AG04449 (cell line): ENCODE measurements at places on chromosomes 6 and 20.

DNA sequence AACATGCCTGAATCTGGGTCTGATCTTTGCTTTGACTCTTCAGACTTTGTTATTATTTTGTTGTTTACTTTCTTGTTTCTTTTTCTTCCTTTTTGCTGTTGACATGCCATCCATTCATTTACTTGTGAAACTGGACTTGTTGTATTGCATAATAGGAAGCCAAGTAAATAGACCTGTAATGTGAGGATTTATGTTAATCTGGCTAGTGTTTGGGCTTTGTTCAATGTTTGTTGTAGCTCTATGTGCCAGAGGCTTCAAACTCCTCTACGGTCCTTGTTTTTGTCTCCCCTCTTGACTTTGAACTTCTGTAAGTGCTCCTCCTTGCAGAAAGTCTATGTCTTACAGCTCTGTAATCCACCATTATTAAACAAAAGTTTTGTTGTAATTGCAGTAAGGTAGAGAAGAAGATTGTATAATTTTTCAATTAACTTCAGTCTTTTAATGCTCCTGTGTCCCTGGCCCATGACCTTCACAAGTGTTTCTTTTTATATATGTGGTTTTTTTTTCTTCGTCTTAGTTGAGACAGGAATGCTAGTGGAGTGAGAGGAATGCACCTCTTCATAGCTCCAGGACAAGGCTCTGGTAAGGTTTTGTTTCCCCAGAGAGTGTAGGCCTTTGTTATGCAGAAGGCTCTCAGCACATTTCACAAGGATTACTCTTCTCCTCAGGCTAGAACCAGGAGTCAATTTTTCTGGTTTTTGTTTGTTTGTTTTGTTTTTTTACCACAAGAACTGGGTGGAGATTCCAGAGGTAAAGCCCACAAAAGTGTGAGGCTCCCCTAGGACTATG, 1061.8 kb upstream of the CITED2 start:
- peak; percentile 77 for DNase-seq

- peak; percentile 74 for DNase-seq
These were observed 198.7 kb downstream of the MOXD1 start for GRCh38 chr6:132202574-132202973.

GRCh38 chr6:28635547-28636158, 110.0 kb downstream of the GPX5 start:
- DNase-seq, result no peak

DNA sequence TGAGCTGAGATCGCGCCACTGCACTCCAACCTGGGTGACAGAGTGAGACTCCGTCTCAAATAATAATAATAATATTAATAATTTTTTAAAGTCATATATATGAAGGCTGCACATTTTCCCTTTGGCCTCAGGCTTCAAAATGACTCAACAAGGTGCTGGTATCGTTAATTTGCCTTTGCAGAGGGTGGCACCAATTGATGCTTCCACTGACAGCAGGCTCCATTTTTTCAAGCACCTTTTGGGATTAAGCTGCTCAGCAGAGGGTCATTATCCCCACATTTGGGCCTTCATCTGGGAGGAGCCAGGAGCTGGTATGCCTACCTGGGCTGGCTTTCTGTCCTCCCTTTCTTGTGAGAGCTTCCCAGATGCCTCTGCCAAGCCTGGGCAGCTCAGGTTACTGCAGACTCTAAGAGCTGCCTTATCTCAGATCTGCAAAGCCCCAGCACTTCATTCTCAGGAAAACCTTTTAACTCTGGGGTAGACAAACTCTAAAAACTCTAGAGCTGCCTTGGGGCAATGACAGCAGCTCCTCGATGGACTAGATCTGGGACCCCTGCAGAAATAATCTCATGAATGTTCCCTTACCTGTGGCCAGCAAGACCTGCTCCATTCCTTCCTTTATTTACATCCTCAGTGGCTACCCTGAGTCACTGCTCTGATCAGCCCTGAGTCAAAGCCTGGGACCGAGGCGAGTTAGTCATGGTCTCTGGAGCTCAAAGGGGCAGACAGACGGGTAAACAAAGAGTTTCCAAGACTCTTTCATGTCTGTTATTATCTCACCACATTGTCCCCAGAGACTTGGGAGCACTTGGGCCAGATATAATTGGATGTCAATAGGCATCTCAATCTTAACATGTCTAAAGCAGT, 80.0 kb upstream of the EYA2 start:
- DNase-seq, result peak; percentile 42

GRCh38 chr6:167031082-167031709, 32.0 kb downstream of the CEP43 start:
- no peak for DNase-seq

DNA sequence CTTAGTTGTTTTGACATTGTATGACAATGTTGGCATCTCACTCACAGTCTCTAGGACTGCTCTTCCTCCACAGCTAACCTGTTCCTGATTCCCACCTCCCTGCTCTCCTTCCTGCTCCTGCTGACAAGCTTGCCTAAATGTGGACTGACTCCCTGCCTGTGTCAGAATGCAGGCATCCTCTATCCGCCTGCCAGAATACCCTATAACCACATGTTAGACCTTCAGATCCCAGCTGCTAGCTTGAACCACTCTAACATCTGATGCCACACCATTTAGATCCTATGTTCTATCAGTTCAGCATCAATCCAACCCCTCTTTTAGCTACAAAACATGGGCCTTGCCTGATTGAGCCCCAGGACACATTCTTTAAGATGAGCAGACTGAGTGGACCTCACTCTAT, 12.2 kb downstream of the FILIP1 start:
- DNase-seq, result no peak

- no peak for DNase-seq
These were observed 375.2 kb upstream of the MARCKS start for GRCh38 chr6:113481910-113482309.

DNA sequence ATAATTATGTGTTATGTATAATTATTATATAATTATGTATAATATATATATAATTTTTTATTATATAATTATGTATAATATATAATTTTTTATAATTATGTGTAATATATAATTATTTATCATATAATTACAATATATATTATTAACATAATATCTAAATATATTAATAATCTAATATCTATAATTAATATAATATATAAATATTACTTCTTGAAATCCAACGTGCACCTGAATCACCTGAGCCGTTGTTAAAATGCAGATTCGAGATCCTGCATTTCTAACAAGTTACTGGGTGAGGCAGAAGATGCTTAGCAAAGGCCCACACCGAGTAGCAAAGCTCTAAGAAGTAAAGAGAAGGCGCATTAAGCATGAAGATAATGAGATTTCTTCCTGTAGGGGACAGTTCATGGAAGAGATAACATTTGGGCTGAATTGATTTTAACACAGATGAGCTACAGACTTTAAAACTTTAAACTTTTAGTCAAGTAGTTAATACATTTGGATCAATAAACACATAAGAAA, 406.4 kb upstream of the PLCB4 start:
- no peak for DNase-seq

DNA sequence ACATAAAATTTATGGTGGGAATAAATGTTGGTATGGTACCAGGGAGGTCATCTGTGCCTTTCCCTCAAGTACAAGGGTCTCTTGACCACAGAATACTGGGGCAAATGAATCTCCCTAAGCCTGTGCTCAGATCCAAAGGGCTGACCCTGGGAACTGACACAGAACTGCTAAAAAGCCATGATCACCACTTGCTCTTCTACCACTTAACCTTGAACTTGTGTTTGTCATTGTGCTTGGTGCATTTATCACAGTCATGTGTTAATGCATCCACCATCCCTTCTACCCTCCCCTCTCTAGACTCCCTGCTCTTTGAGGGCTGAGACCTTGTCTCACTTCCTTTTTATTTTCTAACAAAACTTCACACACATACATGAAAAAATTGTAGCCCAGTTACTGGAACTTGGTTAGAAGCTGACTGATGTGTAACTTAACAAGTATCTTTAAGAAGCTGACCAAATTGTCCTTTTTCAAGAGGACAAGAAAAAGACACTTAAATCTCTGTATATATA, 46.1 kb upstream of the PBOV1 start:
- DNase-seq, result no peak

DNA sequence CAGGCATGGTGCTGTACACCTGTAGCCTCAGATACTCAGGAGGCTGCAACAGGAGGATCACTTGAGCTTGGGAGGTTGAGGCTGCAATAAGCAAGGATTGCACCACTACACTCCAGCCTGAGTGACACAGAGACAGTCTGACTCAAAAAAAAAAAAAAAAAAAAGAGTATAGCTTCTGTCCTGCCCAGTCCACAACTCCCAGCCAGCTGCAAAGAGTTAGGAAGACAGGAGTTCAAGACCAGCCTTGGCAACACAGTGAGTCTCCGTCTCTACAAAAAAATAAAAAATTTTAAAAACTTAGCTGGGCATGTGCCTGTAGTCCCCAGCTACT, 28.3 kb upstream of the TLDC2 start:
- DNase-seq, result no peak

- DNase-seq, result no peak
These were observed 29.9 kb downstream of the COX4I2 start for GRCh38 chr20:31667315-31668285.

DNA sequence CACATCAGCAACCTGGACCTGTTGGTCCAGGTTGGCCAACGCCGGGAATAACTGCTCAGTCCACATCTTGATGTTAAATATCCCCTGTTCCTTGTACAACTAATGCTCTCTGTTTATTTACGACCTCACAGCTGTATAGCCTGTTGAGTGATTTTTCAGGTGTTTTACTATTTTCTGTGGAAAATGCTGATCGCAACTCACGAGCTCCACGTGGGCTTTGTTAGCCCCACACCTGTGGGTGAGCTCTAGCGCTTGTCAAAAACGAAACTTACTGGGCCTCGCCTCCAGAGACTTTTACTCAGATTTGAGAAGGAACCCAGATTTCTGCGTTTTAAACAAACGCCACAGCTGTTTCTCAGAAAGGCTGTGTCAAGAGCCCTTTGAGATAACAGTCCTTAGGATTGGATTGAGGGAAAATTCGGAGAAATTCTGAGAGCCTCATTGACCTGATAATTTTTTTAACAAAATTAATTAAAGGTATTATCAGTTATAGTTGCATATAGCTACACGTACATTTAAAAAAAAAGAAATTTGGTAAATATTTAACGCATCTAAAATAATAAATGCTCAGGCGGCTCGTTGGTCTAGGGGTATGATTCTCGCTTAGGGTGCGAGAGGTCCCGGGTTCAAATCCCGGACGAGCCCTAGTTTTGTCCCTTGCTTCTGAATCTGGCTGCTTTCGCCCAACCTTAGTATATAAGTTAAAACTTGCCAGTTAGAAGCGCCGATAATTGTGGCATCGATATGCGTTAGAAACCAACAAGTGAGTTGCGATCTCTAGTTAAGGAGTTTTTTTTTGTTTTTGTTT, 16.7 kb downstream of the HMGN4 start:
- no peak for DNase-seq

- no peak for DNase-seq
These were observed at the start of gene FAM83B for GRCh38 chr6:54846243-54846856. Gene FAM83B (plus strand): TSS chr6:54846771. CDS start chr6:54870247, 23,476 bp downstream.

DNA sequence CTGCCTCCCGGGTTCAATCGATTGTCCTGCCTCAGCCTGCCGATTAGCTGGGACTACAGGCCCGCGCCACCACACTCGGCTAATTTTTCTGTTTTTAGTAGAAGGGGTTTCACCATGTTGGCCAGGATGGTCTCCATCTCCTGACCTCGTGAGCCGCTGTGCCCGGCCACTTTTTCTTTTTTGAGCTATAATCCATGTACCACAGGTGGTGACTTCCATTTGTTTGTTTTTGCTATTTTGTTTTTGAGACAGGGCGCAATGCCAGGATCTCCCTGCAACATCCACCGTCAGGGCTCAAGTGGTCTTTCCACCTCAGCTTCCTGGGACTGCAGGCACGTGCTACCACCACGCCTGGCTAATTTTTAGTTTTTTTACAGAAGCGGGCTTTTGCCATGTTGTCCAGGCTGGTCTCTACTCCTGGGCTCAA, 8.5 kb downstream of the HSPA1B start:
- DNase-seq, result no peak

- no peak for DNase-seq
These were observed 126.8 kb downstream of the IPCEF1 start for GRCh38 chr6:154229786-154230185.

- DNase-seq, result no peak
These were observed 21.5 kb upstream of the TMEM244 start for GRCh38 chr6:129882510-129883023.

DNA sequence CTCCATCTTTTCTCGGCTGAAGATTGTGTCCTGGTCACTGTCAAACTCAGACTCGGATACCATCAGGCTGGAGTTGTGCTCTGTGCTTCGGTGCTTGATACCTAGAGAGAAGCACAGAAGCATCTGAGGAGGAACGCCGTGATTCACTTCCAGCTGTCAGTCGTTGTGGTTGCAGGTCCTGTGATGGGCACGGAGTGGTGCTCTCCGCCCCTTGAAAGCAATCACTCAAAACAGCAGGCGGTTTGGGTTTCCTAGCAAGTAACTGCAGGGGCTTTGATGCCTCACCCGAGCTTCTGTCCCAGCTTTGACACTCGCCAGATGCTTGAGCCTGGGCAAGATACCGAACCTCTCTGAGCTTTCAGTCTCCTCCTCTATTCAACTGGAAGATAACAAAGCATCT, 52.5 kb downstream of the ALDH5A1 start:
- no peak for DNase-seq
